Naive thymus-derived CD4-positive, alpha-beta T cell (primary cell): ENCODE measurements at places on chromosomes 7 and 10. TPM values are rescaled to one million over a fixed set of nuclear protein-coding genes. Genes with fewer than 3 reads are reported as not detected.

GPR15LG gene
- not detected for total RNA-seq

DNA sequence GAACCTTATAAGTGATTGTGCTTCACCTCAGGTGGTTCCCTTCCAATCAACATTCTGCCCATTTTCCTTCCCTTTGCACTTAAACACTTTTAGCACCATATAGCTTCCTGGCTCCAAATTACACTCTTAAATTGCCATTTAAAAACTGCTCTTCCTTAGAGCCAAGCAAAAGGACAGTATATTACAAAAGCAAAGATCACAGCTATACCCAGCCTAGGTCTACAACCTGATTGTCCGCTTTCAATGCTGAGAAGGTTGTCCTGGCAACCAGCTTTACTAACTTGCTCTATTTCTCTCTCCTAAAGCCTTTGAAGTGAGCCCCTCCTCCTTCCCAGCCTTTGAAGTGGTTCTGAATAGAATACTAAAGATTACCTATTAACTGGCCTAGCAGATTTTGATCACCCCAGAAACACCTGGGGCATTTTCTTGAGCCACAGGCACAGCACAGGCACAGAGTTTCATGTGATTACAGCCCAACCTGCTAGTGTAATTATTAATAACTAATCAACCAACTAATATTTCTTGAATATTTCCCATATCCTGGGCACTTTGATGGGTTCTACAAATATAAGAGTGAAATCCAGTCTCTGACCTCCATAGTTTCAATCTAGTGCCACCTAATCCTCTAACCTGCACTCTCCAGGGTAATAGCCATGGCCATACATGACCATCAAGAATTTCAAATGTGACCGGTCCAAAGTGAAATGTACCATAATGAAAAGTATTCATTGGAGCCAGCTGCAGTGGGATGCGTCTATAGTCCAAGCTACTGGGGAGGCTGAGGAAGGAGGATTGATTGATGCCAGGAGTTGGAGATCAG lies 63.6 kb upstream of the TRIM24 start:
- H3K27ac ChIP-seq, result no peak overlapping the region
- H3K27me3 ChIP-seq, result no peaks in the 10 kb centered on the region
- DNase-seq, result no peak
- H3K4me3 ChIP-seq, result no peak overlapping the region
- no peaks in the 10 kb centered on the region for H3K36me3 ChIP-seq

DNA sequence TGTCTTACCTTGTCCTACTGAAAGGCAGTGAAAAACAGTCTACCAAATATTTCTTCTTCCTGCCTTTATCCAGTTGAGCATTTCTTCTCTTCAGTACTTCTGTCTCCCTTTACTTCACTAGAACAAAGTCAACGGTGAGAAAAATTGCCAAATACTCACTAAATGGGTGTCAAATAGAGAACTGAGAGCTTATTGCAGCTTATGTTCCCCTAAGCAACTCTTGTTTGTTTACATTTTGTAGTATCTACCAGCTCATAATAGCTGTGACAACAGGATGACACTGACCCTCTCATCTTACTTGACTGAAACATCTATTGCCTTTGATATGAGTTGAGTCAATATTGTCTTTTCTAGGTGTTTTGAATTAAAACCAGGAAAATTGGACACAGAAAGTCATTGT lies 327.9 kb upstream of the SORCS1 start:
- H3K27ac ChIP-seq, result no peak overlapping the region
- no peaks in the 10 kb centered on the region for H3K4me1 ChIP-seq
- H3K27me3 ChIP-seq, result no peaks in the 10 kb centered on the region
- DNase-seq, result no peak
- H3K4me3 ChIP-seq, result no peak overlapping the region

DNA sequence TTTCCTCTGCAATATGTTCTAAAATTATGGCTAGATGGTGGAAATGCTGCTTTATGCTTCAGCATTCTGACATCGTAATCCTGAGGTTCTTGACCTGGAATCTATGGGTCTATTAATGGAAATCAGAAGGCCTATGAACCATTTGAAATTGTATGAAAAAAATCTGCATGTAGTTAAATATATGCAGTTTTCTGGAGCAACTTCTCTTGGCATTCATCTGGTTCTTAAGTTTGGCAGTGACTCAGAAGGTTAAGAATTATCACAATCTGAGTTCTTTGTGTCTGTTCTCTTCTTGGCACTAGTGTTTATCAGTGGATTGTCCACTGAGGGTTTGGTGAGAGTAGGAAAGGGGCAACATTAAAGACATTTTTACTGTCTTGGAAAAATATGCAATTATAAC lies 71.1 kb upstream of the FZD1 start:
- H3K27me3 ChIP-seq, result no peaks in the 10 kb centered on the region
- H3K36me3 ChIP-seq, result no peaks in the 10 kb centered on the region
- DNase-seq, result no peak
- H3K27ac ChIP-seq, result no peak overlapping the region
- H3K4me1 ChIP-seq, result no peaks in the 10 kb centered on the region
